ENCODE measurements at places on chromosomes 2 and 18. TPM values are rescaled to one million over a fixed set of nuclear protein-coding genes. Genes with fewer than 3 reads are reported as not detected.

- no peak for DNase-seq
Observed at GRCh38 chr2:148048475-148049221, 27.8 kb downstream of the MBD5 start.

Gene CCDC74B
- not detected for polyA plus RNA-seq

- DNase-seq = no peak
Observed at GRCh38 chr2:9665898-9666297, 35.1 kb upstream of the YWHAQ start.

Gene IL36G
- not detected for polyA plus RNA-seq

Gene ZNF512
- 17.4 TPM for polyA plus RNA-seq

Measured in immature natural killer cell (primary cell).